T-cell (primary cell): ENCODE measurements at places on chromosomes 7 and 10. TPM values are rescaled to one million over a fixed set of nuclear protein-coding genes. Genes with fewer than 3 reads are reported as not detected.

GNAT3 gene
- not detected for total RNA-seq

TAS2R41 gene
- total RNA-seq: 1.0 TPM

CCL24 gene
- total RNA-seq: not detected

VGF gene
- not detected for total RNA-seq

FRMD4A gene
- 1.4 TPM for total RNA-seq

FAM25G gene
- not detected for total RNA-seq

NEUROD6 gene
- total RNA-seq: not detected

HIP1 gene
- 8.4 TPM for total RNA-seq

CLRN3 gene
- total RNA-seq: not detected

ASB15 gene
- total RNA-seq: not detected

ZNF485 gene
- total RNA-seq: 2.4 TPM

CCT6A gene
- 70.3 TPM for total RNA-seq

MYL10 gene
- not detected for total RNA-seq

PLEKHA8 gene
- 9.6 TPM for total RNA-seq

NCF1 gene
- 6.5 TPM for total RNA-seq

PAPOLB gene
- total RNA-seq: not detected

SFTPA1 gene
- 8.4 TPM for total RNA-seq

HABP2 gene
- 0.13 TPM for total RNA-seq

MKI67 gene
- total RNA-seq: 1.5 TPM

PLCE1 gene
- 0.03 TPM for total RNA-seq

GRM3 gene
- not detected for total RNA-seq

GIMAP4 gene
- 341 TPM for total RNA-seq

CALML5 gene
- total RNA-seq: not detected

TAS2R5 gene
- 3.5 TPM for total RNA-seq

CCDC3 gene
- not detected for total RNA-seq

ALOX5 gene
- total RNA-seq: 25.2 TPM

RNF133 gene
- not detected for total RNA-seq

SPOCK2 gene
- total RNA-seq: 501 TPM

MRLN gene
- total RNA-seq: not detected

MCM10 gene
- total RNA-seq: 1.0 TPM

CRHR2 gene
- not detected for total RNA-seq

HMX3 gene
- total RNA-seq: 0.33 TPM

OIT3 gene
- total RNA-seq: not detected

TRPV6 gene
- total RNA-seq: not detected

ZFAND4 gene
- 26.8 TPM for total RNA-seq

STEAP1 gene
- total RNA-seq: 0.19 TPM

CTAGE15 gene
- 0.79 TPM for total RNA-seq

AKR1C1 gene
- 3.0 TPM for total RNA-seq

ERVW-1 gene
- not detected for total RNA-seq
